Glomerular endothelial cell (primary cell): ENCODE measurements at places on chromosomes 2 and 18. TPM values are rescaled to one million over a fixed set of nuclear protein-coding genes. Genes with fewer than 3 reads are reported as not detected.

- no peak for DNase-seq
Observed at GRCh38 chr2:211404098-211404497, 847.7 kb downstream of the CPS1 start.

DNA sequence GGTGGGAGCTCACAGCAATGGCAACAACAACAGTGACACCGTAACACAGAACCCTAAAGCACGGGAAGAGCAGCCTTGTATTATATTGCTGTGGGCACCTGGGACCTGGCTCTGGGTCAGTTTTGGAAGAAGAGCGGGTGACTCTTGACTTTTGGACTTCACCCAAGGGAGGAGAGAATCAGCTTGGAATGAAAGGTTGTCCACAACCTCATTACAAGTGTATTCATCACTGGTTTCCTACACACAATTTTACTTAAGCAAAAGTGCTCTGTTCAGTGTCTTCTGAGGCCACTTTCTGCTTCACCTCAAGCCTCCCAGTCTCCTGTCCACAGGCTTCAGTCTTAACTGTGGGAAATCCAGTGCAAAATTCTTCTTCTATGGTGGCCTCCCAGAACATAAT is 263.8 kb downstream of the KCNE4 start:
- no peak for DNase-seq

DNA sequence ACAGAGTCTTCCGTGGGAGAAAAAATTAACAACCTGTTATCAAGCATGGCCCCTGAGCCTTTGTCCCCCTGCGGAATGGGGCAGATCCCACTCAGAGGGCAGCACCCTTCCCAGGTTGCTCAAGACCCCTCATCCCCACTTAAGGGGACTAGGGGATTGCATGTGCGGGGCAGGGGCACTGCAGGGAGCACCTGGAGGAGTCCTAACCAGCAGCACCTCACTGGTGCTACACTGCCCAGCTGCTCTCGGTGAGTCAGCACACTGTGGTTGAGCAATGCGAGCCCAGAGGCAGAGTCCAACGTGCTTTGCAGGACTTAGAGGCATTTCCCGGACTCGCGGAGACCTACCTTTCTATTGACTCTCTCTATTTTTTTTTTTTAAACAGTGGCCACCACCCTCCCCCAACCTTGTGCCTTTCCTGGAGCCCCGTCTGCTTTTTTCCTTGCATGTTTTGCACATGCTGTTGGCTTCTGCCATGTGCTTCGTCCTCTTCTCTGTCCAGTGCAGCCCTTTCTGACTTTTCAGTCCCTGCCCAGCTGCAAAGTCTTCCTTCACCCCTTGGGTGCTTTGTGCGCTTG is 74.0 kb downstream of the IL1R2 start:
- DNase-seq: no peak

DNA sequence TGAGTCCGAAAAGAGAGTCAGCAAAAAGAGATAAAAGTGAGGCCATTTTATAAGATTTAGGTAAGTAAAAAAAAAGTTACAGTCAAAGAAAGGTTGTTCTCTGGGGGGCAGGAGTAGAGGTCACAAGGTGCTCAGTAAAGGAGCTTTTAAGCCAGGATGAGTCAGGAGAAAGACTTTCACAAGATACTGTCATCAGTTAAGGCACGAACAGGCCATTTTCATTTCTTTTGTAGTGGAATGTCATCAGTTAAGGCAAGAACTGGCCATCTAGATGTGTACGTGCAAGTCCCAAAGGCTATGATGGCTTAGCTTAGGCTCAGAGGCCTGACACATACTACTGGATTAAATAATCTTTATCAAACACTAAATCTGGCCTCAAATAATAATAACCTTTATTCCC is 1207.3 kb upstream of the FAM98A start:
- DNase-seq: no peak

Gene RTP5
- not detected in 2 replicates for total RNA-seq

- no peak for DNase-seq
Observed at GRCh38 chr18:55007602-55008001, 48.3 kb upstream of the CCDC68 start.

DNA sequence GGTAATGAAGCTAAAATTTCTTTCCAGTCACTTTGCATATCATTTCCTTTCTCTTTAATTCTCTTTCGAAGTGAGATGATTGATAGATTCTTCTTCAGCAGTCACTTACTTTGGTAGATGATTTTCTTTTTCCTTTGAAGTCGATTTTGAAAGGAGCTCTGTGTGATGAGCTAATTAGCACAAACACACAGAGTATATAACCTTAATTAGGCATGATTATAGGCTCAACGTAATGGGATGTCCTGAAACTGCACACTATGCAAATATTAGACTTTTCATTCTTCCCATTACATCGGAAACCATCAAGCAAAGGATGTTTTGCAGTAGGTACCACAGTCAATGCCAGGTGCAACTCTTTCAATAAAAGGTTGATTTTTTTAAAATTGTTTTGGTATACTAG is 6.4 kb upstream of the CTLA4 start:
- no peak for DNase-seq

GRCh38 chr2:229376866-229377265 is 105.8 kb upstream of the PID1 start:
- DNase-seq: no peak

DNA sequence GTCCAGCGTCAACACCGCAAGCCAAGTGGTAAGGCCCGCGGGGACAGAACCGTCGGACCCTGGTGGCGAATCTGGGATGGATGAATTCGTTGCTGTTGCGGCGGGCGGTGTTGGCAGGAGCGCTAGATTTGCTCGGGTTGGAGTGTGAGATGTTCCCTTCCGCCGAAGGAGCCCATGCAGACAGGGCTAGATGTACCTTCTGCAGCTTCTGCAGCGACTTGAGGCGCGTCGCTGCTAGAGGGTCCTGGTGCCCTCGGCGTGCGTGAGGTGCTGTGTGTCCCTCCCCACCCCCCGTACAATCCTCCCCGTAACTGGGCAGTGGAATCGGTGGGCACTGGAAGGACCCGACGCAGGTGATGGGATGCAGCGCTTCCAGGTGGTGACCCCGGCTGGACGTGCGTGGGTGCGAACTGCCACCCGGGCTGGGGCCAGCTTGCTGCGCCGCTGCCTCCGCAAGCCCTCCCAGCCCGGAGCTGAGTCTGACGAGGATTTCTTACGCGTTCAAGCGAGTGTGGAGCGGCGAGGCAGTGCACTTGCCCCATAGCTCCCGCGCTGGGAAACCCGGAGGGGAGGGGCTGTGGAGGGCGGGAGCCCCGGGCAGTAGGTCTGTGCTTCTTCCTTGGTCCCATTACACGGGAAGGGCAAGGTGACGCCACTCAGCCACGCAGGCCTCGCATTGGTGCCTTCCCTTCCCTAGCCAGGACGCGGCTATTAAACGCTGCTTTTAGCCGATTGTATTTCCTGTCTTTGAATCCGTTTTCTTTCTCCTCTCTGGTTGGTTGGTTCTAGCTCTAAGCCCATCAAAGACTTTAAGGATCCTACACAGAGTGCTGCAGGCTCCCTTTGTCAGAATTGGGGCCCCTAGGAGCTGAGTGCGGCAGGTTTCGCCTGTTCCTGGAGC is 34.2 kb downstream of the CHRNA1 start:
- DNase-seq: no peak

DNA sequence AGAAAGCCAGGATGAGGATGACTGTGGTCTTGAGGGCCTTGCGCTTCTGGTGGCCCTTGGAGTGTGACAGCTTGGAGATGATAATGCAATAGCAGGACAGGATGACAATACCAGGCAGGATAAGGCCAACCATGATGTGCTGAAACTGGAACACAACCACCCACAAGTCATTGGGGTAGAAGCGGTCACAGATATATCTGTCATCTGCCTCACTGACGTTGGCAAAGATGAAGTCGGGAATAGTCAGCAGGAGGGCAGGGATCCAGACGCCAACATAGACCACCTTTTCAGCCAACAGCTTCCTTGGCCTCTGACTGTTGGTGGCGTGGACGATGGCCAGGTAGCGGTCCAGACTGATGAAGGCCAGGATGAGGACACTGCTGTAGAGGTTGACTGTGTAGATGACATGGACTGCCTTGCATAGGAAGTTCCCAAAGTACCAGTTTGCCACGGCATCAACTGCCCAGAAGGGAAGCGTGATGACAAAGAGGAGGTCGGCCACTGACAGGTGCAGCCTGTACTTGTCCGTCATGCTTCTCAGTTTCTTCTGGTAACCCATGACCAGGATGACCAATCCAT is 2.7 kb downstream of the CXCR4 start:
- no peak for DNase-seq

DNA sequence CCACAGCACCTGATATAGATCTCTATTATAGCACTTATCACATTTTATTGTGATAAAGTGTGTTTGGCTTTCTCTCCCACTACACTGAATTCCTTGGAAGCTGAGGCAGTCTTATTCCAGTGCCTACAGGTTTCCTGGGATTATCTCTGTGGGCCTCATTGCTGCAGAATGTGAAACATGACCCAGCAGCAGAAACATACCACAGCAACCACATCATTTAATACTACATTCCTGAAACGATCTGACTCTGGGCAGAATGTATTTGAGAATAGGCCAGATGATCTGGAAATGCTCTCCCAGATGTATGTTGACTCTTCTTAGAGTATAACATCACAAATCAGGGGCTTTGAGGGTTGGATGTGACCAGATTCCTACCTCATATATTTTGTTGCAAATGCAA is 323.5 kb upstream of the TANK start:
- DNase-seq: no peak

GRCh38 chr2:105375001-105375561 is 23.8 kb downstream of the FHL2 start:
- DNase-seq: no peak

DNA sequence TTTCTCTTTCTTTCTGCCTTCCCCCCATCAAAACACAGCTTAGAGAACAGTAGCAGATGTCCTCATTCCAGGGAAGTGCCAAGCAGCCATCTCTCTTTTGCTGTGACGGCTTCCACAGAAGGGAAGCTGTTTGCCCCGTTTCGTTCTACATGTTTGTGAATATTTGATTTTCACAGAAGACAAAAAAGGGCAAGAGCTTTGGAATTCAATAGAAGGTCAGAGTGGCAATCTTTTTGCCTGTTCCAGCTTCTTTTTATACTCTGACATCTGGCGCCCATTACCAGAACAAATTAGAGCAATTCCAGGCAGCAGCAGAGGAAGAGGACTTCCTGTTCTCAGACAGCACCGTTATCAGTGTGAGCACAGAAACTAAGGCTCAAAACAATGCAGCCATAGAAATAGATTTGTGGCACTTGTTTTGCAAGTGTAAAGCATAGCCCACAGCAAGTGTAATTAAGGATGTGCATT is 79.0 kb upstream of the CDH19 start:
- peak; percentile 48 for DNase-seq

Gene SIX3
- total RNA-seq: not detected in 2 replicates

Gene ATP9B
- total RNA-seq: 13.8 and 18.6 TPM in 2 replicates

DNA sequence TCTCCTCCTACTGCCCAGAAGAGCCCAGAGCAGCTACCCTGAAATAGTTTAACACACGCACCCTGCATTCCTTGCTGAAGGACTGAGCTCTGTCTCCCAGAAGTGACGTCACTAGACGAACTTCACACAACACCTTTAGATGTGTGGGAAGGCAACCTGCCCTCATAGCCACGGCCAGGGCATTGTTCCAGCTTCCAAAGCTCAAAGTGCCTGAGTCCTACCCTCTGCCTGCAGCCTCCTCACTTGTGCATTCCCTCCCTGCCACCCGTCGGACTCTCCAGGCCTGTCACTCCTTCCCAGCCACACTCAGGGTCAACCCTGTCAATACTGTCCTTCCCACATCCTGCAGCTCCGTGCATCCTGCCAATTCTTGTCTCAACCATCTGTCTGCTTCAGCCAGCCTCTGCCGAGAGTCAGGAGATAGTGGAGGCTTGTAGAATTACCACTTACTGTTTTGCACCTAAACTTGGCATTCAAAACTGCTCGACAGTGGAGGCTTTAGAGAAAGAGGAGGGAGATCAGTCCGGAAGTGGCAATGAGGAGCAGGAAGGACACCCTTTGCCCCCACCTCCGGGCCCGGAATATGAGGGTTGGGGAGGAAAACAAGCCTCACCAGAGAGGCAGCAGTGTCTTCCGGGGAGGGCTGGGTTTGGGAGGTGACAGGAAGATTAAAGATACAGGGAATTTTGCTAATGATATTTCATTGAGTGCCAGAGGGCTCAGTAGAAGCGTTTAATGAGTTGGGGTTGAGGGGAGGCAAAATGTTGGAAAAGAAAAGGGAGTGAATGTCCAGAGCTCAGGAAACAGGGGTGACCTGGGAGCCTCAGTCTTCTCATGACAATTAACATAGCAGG is 72.3 kb upstream of the ATG16L1 start:
- DNase-seq: no peak

Gene ALPG
- total RNA-seq: not detected in 2 replicates

Gene ACTG2
- total RNA-seq: 1.6 TPM in 1 of 2 replicates, not detected in the other

Gene ASAP2
- 42.1 and 71.6 TPM in 2 replicates for total RNA-seq

Gene CROCC2
- not detected in 2 replicates for total RNA-seq

DNA sequence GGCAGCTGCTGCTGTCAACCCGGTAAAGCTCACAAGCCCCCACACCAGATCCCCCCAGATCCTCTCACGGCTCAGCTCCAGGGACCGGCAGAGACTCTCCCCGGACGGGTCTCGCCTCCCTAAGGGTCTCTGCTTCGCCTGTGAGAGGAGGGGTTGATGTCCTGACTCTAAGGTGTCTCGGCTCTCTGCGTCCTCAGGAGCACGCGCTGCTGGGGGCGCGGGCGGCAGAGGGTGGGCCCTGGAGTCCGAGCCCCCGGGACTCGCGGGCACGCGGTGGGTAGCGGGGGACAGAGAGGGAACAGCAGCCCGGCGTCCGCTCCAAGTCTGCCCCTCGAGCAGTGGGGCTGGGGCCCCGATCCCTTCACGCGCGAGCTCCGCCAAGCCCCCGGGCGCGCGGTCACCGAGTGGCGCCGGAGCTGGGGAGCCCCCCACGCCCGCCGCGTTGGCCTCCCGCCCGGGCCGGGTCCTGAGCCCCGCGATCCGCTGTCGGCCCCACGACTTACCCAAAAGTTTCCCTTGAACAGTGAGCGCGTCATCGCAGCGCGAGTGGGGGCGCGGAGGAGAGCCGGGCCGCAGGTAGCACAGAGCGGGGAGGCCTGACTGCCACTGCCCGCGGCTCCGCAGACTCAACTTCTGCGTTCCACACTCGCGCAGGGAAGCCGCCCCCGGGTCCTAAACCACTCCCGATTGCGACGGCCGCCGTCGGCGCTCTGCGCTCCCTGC is at the start of gene PSTPIP2:
TSS of gene PSTPIP2 (minus strand) at position 608 of the 723 bp plus-strand sequence. CDS start at position 536, 72 bp downstream.
- DNase-seq: no peak

DNA sequence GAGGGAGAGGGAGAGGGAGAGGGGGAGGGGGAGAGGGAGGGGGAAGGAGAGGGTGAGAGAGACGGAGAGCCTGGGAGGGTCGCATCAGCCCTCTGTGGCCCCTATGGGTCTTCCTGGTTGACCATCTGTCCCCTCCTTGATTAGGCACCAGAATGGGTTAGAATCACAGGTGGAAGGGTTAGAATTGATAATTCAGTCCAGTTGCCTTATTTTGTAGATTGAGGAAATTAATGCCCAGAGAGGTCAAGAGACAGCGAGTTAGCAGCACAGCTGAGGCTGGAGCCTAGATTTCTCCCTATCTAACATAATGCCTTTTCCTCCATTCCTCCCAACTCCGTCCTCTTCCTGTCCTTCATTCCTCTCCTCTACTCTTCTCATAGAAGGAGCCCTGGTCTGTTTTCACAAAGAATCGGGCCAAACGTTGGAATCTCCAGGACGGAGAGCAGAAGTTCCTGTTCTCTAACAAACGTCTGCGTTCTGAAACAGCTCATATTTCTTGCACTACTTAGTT is 338 bp upstream of the THUMPD2 start:
- DNase-seq: no peak
